ENCODE measurements at places on chromosomes 7 and 10. TPM values are rescaled to one million over a fixed set of nuclear protein-coding genes. Genes with fewer than 3 reads are reported as not detected.

Gene TOMM7
- total RNA-seq, result 269 TPM

Gene TFR2
- total RNA-seq, result 0.87 TPM

Gene GPR37
- total RNA-seq, result 1.6 TPM

Gene SPDYE16
- not detected for total RNA-seq

Gene UCN3
- not detected for total RNA-seq

Gene CYP2E1
- total RNA-seq, result 6.3 TPM

Gene EMX2
- total RNA-seq, result 4.7 TPM

Gene GHRHR
- total RNA-seq, result not detected

Data from chondrocyte (in vitro differentiated cells).